Hematopoietic multipotent progenitor cell treated with erythropoietin and hydrocortisone succinate and interleukin-3 and kit ligand, for 6 days (in vitro differentiated cells): ENCODE measurements at places on chromosomes 6 and 20.

- DNase-seq, result no peak
Measured at GRCh38 chr6:37657112-37657886, 40.4 kb downstream of the MDGA1 start.

DNA sequence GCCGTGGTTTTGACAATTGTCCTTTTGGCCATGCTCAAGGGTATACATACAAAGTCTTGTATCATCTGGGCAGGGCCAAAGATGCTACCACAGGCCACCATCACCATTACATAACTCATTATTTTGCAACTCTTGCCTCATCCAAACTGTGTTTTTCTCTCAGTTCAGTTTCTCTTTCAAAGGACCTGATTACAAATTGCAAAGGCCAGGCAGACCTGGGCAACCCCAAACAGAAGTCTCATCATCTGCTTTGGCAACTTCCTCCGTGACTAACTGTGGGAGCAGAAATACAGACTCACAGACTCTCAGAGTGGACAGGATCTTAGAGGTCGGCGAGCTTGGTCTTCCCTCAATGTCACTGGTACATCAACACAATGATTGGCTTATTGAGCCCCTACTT is 117.8 kb upstream of the NEDD9 start:
- DNase-seq, result peak; percentile 80

- DNase-seq, result no peak
Measured at GRCh38 chr6:94902974-94903628, 674.2 kb upstream of the MANEA start.

DNA sequence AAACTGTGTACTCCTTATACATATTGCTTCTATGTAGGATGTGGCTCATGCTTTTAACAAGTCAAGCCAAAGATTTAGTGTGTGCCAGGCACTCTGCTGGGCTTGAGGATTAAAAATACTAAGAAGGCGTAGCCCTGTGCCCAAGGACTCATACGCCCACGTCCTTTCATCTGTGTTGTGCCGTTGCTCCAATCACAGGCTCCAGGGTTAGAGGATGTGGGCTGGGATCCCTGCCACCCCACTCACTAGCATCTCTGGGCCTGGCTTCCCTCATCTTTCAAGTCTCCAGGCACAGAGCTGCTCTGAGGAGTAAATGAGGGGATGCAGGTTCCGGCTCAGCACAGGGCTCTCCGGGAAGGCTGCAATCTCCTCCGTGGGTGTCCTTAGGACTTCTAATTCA is 214.2 kb downstream of the SYNDIG1 start:
- no peak for DNase-seq

DNA sequence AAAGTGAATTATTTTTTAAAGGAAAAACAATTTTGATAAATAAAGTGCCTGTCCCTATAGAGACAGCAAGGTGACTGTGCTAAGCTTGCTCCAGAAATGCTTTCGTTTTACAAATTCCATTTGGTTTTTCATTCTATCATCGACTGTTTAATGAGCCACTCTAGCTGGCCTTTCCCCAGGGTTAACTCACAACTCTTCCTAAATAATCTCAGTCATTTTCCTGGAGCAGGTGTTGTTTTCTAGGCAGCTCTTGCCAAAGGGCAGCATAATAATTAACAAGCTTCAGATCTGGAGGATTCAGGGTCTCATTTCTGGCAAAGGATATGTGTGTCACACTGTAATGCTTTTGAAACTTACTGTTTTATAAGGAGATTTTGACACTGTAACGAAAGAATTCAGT is 184.2 kb downstream of the KHDC1L start:
- no peak for DNase-seq

DNA sequence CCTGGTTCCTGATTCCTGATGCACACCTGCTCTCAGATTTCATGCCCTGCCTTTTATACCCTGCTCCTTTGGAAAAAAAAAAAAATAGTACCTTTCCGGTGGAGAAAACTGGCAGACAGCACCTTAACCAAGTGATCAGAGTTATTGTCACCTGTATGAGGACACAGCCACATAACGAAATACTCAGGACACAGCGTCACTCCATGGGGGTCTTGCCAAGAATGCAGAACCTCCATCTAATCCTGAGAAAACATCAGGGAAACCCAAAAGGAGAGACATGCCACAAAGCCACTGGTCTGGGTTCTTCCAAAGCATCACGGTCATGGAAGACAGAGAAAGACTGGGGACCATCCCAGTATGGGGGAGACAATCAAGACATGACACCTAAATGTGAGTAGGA is 29.1 kb downstream of the BFSP1 start:
- no peak for DNase-seq

GRCh38 chr6:35237476-35237875 is 22.1 kb upstream of the ZNF76 start:
- no peak for DNase-seq

DNA sequence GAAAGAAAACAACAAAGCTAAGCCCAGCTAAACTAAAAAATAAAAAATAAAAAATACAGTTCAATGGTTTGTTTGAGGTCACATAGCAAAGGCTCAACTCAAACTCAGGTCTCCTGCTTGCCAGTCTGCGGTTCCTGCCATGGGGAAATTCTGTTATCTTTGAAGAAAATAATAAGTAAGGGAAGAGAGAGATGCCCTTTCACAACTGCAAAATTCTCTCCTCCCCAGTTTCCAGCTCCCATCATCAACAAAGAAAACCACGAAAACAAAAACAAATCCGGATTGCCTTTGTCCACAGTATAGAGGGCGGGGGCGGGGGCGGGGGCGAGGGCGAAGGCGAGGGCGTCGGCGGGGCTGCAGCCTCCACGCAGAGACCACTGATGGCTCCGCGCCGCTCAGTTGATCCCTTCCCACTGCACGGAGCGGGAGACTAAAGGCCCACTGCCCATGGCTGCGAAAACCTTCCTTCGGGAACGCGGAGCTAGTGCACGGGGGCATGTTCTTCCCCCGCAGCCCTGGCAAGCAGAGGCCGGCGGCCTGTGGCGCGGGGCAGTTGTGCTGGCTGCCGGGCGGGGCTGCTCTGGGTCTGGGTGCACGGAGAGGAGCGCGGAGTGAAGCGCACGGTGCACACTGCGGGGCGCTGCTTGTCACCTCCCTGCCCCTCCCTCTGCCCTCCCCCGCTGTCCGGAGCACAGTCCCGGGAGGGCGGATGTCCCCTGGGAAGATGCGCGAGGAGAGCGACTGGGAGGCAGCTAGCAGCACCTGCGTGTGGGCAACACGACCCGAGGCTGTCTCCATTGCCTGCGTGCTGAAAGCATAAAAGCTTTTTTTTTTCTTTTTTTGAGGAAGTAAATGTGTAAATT is 54.1 kb upstream of the TPD52L1 start:
- DNase-seq, result peak; percentile 65

DNA sequence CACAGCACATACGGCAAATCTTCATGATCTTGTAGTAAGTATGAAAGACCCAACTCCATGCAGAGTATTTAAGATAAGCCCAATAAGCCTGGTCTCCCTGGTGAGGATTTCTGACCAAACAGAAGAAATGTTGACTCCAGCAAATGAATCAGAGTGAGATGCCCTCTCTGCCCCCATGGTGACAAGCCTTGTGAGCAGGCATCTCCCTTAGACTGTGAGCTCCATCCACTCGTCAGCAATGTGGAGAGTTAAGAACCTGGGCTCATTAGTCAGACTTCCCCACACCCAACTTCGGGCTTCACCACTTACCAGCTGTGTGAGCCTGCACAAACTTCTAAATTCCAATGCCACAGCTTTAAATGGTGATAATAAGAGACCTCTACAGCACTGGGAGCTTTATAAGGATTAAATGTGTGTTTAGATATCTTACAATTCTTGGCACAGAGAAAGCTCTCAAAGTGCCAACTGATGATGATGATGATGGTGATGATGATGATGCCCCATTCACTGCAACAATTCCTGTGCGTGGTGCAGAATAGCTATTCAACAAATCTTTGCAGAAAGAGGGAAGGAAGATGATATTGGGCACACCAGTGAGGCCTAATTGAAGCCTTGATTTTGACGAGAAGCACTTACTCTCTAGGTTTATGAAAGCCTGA is 253.4 kb upstream of the TAB2 start:
- DNase-seq, result no peak

DNA sequence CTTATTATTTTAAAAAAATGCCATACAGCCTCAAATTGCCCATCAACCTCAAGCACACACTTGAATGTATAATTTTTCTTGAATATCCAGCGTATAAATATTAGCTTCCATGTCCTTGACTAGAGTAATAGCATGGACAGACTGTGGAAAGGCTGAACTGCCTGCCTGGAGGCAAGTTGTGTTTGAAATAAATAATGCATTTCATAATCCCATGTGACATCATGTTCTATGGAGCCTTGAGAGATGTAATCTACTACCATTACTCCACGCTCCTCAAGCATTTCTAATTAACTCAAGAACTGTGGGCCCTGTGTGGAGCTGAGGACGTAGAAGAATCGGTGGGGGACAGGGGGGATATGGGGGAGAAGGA is 94.2 kb downstream of the CDS2 start:
- DNase-seq, result no peak

- DNase-seq, result no peak
Measured at GRCh38 chr6:42522036-42522435, 41.8 kb upstream of the UBR2 start.

- DNase-seq, result no peak
Measured at GRCh38 chr6:148401571-148401970, 58.9 kb downstream of the SASH1 start.

DNA sequence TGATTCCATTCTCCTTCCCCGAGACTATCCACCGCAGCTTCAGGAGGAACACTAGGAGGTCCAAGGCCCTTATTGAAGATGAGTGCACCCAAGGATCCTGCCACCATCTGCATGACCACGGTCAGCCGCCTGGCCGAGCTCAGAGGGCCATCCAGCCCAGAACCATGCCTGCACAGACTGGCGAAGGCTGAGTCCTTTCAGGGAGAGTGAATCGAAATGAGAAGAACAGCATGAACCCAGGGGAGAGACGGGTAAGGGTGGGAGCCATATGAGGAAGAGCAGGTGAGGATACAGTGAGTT is 26.3 kb downstream of the SERPINB6 start:
- DNase-seq, result no peak

DNA sequence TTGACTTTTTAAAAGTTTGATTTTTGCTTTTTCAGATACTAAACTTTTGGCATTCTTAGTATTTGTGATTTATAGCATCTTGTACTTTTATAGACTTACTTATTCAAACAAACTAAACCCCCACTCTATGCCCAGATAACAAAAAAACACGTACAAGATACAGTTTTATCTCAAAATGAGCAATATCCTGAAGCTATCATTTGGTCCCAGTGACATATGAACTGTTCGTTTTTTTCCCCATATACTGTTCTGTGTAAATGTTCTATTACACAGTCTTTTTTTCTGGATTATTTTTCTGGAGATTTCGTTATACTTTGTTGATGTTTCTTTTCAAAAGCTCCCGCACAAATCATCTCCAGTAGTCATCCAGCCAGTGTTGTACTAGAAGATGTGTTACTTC is 27.3 kb upstream of the SERINC3 start:
- DNase-seq, result peak; percentile 65

GRCh38 chr6:96197241-96197640 is 181.5 kb downstream of the FUT9 start:
- no peak for DNase-seq

- DNase-seq, result peak; percentile 69
Measured at GRCh38 chr6:62367601-62368000, 81.6 kb upstream of the KHDRBS2 start.

GRCh38 chr6:42013134-42013516 is 37.2 kb upstream of the TAF8 start:
- DNase-seq, result no peak

DNA sequence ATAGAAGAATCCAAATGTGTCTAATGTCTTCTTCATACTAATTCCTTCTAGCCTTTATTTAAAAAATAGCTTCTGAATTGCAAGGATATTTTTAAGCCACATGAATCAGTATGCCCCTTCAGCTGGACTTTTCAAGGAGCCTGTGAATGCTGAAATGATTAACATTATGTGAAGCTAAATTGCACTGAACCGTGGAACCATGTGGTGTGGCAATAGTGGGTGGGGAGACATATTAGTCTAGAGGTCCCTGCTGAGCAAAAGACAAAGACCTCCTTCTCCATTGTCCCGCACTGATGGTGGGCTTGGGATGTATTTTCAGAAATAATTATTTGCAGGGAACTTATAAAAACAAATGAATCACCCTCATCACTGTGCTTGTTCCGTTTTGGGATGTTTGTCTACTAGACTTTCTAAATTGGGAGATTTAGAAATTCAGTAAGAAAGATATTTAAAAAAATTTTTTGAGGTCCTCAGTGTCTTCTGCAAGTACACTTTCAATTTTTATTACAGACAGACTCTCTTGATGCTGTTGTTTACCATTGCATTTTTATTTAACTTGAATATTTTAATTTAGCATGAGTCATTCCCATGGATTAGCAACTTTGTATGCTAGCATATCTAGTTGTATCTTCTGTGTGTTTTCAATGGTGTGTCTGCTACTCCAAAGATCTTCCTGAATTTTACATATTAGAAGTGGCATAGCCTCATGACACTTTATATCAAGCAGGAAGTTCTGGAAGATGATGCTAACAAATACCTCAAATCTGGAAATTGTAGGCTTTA is 238.1 kb downstream of the LAMA2 start:
- no peak for DNase-seq

DNA sequence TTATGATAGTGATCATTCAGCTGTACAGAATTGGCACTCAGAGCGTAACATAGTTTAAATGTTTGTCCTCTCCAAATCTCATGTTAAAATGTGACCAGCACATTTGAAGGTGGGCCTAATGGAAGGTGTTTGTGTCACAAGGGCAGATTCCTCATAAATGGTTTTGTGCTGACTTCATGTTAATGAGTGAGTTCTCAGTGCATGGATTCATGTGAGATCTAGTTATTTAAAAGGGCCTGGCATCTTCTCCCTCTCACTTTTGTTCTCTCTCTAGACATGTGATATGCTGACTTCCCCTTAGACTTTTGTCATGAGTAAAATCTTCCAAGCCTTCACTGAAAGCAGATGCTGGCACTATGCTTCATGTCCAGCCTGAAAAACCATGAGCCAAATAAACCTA is 452.4 kb upstream of the PTCHD4 start:
- DNase-seq, result no peak

- no peak for DNase-seq
Measured at GRCh38 chr6:169972101-169972651, 220.8 kb downstream of the ERMARD start.

DNA sequence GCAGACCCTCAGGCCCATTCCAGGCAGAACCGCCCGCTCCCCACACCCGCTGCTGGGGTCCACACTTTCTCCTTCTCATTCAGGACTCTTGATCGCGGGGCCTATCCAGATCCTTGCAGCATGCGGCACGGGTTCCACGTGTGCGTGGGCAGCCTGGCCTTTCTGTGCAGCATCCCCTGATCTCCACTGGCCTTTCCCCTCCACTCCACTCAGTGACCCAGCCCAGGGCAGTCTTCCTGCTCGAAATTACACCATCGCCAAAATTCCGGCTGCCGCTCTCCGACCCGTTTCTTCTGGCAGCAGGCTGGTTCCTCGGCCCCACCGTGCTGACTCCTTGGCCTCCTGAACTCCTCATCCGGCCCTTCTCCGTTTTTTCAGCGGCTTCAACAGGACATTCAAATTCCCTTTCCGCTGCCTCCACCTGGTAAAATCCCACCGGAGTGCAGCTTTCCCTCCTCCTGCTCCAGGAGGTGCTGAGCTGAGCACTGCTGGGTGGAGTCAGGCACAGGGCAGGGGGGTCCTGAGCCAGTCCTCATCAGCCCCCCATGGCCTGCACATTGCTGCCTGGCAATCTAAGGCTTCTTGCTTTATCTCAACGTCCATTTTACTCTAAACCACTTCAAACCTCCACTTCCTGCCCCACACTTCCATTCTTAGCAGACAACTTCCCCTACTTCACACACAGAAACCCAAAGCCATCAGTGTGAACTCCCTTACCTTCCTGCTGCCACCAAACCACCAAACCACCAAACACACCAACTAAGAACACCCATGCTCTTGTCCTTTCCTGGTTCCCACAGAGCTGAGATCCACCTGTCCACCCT is 9.0 kb downstream of the SFT2D1 start:
- DNase-seq, result peak; percentile 56

GRCh38 chr6:112044856-112045255 is 9.0 kb upstream of the CCN6 start:
- DNase-seq, result no peak
